CD4-positive, alpha-beta T cell (primary cell): ENCODE measurements at places on chromosomes 11 and 22. TPM values are rescaled to one million over a fixed set of nuclear protein-coding genes. Genes with fewer than 3 reads are reported as not detected.

The HYOU1 gene
- 81.4 TPM for total RNA-seq

- no peaks in the 10 kb centered on the region for H3K4me1 ChIP-seq
- H3K27ac ChIP-seq, result no peak overlapping the region
- no peak for DNase-seq
- no peaks in the 10 kb centered on the region for H3K36me3 ChIP-seq
- H3K4me3 ChIP-seq, result no peak overlapping the region
These were observed 93.8 kb upstream of the TOP3B start for GRCh38 chr22:22076361-22076760.

DNA sequence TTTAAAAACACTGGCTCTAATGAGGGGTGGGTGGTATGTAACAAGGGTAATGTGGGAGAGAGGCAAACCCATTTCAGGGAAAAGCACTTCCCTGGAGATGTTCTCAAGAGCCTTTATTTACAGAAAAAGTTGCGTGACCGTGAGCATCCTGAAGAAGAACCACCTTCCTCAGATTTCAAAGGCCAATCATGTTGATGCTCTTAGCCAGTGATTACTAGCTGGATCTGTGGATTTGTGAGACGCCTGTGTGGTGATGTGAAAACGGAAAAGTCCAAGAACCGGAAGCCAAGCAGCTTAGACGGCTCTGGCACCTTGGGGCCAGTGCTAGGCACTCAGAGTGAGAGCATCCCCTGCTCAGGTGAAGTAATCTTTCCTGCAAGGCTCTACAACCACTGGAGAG, 12.6 kb upstream of the UBASH3B start:
- no peak for DNase-seq
- H3K27me3 ChIP-seq, result no peaks in the 10 kb centered on the region
- H3K4me1 ChIP-seq, result no peaks in the 10 kb centered on the region
- H3K36me3 ChIP-seq, result no peaks in the 10 kb centered on the region
- H3K27ac ChIP-seq, result no peak overlapping the region

GRCh38 chr11:67652965-67653845, 2.7 kb upstream of the ACY3 start:
- H3K27ac ChIP-seq, result no peak overlapping the region
- no peak for DNase-seq
- no peaks in the 10 kb centered on the region for H3K36me3 ChIP-seq
- no peaks in the 10 kb centered on the region for H3K27me3 ChIP-seq
- no peak overlapping the region for H3K4me3 ChIP-seq

The OR2D2 gene
- total RNA-seq, result not detected

DNA sequence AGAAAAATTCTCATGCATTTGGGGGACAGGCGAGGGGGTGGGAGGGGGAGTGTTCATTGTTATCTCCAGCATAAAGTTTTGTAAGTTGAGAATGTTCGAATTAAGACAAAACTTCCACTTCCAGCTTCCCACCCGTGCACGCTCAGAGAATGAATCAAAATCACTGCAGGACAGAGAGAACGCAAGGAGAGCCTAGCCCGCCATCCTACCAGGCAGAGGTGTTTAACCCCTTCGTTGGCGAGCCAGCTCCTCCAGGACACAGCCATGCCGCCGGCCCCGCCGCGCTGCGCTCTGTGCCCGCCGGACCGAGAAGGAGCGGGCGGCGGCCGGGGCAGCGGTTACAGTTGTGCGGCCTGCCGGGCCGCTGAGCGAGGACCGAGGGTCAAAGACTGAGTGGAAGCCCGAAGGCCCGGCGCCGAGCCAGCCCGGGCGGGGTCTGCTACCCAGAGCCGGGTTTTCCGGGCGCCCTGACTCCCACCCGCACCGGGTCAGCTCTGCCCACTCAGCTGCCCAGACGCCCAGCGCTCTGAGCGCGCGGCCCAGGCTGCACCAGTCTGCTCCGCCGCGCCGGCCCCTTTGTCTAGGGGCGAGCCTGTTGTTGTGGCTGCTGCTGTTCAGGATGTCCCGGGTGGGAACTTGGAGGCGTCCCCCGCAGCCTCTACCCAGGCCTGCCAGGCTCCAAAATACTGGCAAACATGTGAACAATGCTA, at the start of gene NOX4:
Gene NOX4, minus strand, starts transcription at position 395 of the 710 bp plus-strand sequence. Its CDS starts 129 bp downstream, at position 266.
- no peak within 1 kb of the TSS for H3K4me3 ChIP-seq
- H3K4me1 ChIP-seq, result no peaks in the 10 kb centered on the region
- H3K36me3 ChIP-seq, result no peaks in the 10 kb centered on the region
- no peak within 1 kb of the TSS for H3K27ac ChIP-seq
- H3K27me3 ChIP-seq, result peaks cover 4% of the 10 kb centered on the region
- no peak for DNase-seq

DNA sequence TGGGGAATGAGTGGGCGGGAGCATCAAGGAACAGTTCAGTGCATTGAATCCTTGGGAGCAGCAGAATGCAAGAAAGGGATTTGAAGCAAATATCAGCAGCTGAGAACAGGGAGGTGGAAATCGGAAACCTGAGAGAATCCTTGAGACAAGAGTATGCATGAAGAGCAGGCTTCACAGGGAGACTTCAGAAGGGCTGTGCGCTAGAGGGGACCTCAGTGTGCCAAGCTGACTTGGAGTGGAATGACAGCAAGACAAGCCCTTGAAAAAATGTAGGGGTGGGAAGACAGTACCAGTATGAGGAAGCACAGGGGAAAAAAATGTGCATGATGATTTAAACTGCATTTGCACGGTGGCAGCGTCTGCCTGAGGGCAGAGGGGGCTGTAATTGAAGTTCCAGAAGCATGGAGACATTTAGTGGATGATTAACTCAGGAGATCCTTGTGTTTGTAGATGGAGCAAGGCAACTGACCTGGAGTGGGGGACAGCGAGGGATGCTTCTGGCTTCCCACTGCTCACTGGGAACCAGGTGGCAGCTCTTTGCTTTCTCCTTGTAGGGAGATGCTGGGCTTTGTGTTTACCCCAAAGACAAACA, 204.9 kb upstream of the PLET1 start:
- no peak for DNase-seq
- H3K4me3 ChIP-seq, result no peak overlapping the region
- H3K27me3 ChIP-seq, result no peaks in the 10 kb centered on the region
- H3K27ac ChIP-seq, result no peak overlapping the region

The SLC22A6 gene
- total RNA-seq, result not detected

The MS4A7 gene
- not detected for total RNA-seq

GRCh38 chr11:44031549-44031948, 16.2 kb upstream of the ACCSL start:
- no peak overlapping the region for H3K27ac ChIP-seq
- H3K36me3 ChIP-seq, result no peaks in the 10 kb centered on the region
- no peaks in the 10 kb centered on the region for H3K4me1 ChIP-seq
- no peak for DNase-seq
- H3K27me3 ChIP-seq, result peaks cover 4% of the 10 kb centered on the region

- H3K4me1 ChIP-seq, result no peaks in the 10 kb centered on the region
- H3K27me3 ChIP-seq, result no peaks in the 10 kb centered on the region
- no peak overlapping the region for H3K27ac ChIP-seq
- no peak for DNase-seq
- H3K4me3 ChIP-seq, result no peak overlapping the region
These were observed 22.1 kb upstream of the SYT7 start for GRCh38 chr11:61602775-61603569.
